Trophoblast cell (in vitro differentiated cells and primary cell): ENCODE measurements at places on chromosomes 11 and 22.

DNA sequence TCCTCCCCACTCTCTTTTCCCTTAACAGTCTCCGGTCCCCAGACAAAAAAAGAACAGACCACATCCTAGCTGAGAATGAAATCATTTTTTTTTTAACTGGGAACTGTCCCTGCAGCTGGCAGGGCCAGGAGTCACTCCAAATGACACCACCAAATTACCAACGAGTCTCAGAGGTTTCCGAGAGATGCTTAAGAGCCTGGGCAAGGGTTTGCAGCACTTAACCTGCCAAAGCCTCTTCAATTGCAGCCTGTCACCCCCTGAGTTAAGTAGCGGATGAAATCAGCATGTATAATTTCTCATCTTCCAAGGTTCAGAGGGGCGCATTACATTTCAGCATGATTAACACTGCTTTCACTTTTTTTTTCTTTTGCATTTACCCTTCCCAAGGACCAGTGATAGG, 71.8 kb downstream of the TENM4 start:
- DNase-seq: no peak

DNA sequence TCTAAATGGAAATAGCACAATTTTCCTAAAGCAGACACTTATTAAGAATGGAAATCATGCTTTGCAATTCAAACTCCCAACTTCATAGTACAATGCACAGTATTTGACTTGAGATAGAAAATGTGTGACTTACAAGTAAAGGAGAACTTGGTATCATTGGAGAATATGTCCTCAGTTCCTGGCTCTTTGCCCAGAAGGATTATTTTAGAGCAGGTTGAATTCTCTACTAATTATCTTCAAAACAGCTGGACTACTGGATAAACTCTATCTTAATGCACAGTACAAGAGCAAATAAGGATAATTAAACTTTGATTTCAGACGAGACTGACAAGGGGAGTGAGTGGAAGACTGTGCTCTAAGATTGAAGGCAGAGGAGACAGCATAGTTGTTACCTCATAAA, 839.4 kb downstream of the OPCML start:
- no peak for DNase-seq

DNA sequence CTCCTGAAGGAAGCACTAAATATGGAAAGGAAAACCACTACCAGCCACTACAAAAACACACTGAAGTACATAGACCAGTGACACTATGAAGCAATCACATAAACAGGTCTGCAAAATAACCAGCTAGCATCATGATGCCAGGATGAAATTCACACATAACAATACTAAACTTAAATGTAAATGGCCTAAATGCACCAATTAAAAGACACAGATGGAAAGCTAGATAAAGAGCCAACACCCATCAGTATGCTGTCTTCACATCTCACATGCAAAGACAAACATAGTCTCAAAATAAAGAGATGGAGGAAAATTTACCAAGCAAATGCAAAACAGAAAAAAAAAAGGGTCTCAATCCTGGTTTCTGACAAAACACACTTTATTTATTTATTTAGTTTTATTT, 171.7 kb downstream of the TTC28 start:
- no peak for DNase-seq

DNA sequence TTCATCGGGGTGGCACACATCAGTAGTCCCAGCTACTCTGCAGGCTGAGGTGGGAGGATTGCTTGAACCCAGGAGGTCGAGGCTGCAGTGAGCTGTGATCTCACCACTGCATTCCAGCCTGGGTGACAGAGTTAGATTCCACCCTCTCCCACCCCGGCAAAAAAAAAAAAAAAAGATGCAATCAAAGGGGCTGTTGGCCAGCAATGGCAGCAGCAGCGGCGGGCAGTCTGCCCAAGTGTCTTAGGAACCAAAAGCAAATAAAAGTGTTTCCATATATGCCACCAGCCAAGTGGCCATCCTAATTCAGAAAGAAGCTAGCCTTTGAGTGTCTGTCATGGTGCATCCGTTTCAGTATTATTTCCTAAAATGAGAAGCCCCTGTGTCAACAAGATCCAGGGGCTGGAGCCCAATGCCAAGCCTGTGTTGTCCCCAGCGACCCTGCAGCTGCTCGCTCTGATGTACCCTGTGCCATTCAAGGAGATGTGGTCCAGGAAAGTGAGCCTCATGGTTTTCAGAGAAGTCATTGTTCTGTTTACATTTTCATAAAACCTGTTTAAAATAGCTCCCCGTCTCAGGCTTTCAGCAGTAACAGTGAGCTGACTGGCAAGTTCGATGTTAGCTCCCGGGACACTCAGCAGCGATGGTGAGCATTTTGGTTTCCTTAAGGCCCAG, 12.5 kb downstream of the CDPF1 start:
- DNase-seq: no peak

GRCh38 chr11:44950031-44950624, 555 bp downstream of the TP53I11 start:
- DNase-seq: peak; percentile 38

- no peak for DNase-seq
Observed at GRCh38 chr11:32081129-32081641, 9.7 kb upstream of the RCN1 start.

DNA sequence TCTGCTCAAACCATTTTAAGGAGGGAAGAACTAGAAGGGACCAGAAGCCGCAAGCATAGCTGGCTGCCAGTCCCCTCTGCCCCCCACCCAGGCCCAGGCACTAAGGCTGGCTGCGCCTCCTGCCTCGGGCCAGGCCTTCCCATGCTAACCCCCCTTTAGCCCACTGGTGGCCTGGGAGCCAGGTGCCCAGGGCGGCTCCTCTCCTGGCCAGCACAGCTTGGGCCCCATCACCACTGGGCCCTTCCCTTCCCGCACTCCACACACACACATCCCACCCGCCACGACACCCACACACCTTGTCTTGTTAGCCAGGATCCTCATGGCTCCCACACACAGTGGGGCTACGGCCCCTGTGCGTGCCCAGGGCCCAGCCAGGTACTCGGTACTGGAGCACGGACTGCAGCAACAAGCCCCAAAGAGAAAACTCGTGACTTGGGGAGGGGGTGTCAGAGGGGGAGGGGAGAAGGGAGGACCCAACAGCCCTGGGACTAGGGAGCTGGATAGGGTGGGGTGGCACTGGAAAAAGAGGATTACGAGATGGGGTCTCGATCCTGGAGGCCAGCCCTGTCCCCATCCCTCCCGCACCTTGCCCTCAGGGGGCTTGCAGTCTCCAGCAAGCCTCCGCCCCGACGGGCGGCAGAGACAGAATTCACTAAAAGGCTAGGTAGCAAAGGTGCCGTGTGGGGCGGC, 16.0 kb downstream of the BCL9L start:
- no peak for DNase-seq

- peak; percentile 35 for DNase-seq
Observed at GRCh38 chr11:120657306-120658070, 145.9 kb downstream of the GRIK4 start.
